ENCODE measurements at places on chromosomes 11 and 22.

DNA sequence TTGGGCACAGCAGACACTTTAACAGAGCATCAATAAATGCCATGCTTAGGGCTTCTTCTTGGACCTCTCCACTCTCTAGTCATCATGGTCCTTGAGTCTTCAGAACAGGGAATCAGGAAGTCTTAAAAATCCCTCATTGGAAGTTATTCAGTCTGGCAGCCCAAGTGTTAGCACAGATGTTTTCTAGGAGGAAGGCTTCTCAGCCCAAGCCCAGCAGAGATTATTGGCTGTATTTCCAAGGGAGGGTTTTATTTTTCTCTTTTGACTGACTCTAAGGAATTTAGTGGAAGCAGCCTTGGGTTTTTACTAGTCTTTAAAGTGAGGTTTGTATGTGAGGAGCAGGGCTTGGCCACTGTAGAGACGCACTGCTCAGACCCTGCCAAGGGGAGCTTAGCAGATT, 41.9 kb downstream of the CEP164 start:
- DNase-seq, result no peak

GRCh38 chr22:49995041-49995360, 17.6 kb downstream of the IL17REL start:
- no peak for DNase-seq

DNA sequence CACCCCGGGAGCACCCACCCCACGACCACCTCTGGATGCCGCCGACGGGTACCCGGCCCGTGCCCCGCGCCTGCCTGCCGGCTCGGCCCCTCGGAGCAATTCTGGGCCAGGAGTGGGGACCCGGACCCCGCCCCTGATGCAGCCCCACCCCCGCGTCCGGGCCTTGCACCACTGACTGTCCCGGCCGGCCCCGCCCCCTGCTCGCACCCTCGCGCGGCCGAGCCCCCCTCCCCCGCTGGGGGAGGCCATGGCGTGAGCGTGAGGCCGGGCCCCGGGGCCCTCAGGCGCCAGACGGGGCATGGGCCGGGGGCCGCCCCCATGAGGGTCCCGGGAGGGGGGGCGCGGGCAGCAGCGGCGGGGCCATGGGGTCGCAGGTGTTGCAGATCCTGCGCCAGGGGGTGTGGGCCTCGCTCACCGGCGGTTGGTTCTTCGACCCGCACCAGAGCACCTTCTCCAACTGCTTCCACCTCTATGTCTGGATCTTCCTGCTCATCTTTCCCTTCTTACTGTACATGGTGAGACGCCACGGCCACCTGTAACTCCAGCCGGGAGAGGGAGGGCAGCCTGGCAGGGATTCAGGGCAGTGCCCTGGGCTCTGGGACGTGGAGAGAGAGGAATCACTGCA, 486 bp downstream of the PCNX3 start:
- DNase-seq, result no peak

GRCh38 chr11:126930091-126930841, 70.3 kb downstream of the KIRREL3 start:
- DNase-seq, result no peak

DNA sequence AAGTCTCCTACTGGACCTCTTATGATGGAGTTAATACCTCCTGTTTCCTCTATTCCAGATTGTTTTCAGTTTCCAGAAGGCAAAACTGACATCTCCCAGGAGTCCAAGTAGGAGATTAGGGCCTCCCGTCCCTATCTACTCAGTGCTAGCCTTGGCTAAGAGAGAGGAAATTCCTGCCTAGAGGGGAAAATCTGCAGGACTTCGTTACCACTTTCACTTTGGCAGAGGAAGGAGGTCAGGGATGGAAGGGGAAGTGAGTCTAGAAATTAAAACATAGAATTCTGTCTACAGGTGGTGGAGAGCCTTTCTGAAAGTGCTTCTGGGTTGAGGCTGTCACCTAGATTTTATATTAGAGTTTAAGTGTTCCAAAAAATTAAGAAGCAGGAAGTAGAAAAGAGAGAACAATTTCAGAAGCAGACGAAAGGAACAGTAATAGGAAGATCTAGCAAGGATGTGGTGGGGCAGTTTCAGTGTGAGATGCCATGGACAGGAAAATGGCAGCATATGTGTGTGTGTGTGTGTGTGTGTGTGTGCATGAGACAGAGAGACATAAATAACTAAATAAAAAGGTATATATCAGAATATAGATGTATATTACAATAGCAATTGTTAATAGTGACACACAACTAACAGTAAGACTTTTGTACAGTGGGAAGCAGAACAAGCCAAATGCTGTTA, 2.4 kb upstream of the TRIM68 start:
- DNase-seq, result no peak

DNA sequence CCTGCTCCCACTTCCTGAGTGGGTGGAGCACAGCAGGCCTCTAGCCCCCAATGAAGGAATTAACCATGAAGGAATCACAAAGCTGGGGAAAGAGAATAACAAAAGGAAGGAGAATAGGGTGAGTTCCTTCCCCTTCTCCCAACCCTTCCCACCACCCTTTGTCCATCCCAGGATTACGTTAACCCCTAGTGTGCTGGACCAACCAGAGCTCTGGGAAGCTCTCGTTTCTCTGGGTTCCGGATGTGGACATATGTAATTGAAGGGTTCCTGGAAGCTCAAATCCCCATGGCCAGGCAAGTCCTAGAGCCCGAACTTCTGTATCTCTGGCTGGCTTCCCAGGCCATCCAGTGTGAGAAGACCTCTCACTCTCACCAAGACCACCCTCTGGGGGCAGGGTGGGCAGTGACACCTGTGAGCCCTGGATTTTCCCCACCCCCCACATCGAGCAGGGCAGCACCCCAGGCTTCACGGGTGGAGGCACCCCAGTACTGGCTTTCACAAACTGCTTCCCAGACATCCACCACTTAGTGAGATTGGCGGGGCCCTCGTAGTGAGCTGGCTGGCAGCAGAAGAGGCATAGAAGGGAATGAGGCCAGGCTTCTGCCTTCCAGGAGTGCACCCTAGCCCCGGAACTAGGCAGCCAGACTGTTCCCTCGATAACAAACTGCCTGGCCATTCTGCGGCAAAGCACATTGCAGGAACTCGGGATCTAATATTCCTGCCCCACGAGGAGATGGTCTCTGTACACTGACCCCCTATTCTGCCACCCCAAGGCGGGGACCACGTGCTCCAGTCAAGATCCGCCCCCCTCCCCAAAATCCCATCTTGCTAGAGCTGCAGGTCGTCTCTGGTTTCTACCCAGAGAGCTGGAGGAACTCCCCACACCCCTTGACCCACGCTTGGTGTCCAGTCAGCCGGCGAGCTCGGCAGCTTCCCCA, 2.1 kb downstream of the NECTIN1 start:
- no peak for DNase-seq

DNA sequence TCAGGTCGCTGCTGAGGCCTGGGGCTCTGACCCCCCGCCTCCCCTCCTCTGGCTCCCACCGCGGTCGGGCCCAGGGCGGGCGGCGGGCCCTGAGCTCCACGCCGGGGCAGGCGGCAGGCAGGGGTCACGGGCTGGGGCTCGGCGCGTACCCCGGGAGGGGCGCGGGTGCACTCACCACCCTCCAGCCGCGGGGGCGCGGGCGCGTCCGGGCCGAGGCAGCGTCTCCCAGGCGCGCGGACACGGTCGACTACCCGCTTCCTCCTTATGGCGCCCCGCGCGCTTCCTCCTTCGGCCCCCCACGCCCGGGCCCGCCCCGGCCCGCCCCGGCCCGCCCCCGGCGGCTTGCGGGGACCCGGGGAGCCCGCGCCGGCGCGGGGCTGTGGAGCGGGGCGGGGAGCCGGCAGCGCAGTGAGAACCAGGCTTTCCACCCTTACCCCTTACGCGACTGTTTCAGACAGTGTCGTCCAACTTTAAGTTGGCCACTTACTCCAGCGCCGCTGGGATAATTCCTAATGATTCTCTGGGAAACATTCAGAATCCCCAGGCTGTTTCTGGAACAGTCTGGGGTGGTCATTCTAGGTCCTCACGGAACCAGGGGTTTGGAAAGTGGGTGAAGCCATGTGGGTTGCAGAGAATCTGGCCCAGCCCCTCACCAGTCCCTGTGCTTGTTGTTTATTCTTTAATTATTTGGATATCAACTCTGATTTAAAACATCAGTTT, at the start of gene BID:
BID (minus strand) TSS at position 264 of the 720 bp plus-strand sequence. CDS start 24,353 bp downstream, outside the sequence.
- DNase-seq, result peak; percentile 54

DNA sequence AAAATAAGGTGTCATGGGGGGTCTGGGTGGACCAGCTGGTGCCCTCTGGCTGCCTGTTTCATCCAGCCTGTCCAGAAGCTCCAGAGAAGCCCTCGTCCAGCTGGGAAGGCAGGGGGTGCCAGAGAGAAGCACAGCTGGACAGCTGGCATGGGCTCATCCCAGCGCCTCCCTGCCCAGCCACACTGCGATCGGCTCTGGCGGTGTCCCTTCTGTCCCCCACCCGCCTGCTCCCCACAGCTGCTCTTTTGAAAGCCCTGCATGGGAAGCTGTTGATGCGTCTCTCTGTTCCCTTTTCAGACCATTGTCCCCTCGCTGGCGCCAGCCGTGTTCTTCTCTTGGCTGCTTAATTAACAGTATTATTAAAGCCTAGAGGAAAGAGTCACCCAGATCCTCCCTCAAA, 86.5 kb downstream of the MN1 start:
- DNase-seq, result no peak

DNA sequence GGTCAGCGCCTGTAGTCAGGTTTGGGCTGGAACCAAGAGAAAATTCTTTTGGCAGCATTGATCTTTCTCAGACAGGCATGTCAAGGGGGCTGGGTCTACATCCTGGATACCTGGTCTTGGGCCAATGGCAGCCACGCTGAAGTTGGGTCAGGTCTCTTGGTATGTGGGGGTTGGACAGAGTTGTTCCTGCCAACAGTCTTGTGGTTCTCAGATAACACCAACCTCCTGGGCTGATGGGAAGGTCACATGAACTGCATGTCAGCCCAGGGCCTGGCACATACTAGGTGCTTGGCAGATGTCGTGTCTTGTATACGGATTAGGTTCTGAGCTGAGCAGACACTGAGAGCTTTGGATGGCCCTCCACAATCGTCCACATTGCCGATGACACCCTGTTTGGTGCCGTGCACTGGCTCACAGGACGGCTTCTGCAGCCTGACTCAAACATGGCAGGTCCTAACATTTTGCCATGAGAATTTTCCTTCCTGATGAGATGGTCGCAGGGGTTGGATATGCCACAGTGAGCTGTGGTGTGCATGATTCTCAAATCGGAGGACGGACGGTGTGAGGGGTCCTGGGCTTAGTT, 42.0 kb downstream of the FBLN1 start:
- no peak for DNase-seq

- DNase-seq, result no peak
Measured at GRCh38 chr11:11311169-11311568, 41.9 kb downstream of the CSNK2A3 start.

GRCh38 chr11:70226967-70227366, 23.9 kb downstream of the FADD start:
- DNase-seq, result no peak

GRCh38 chr11:96112192-96113128, 188.6 kb upstream of the MTMR2 start:
- DNase-seq, result no peak

- no peak for DNase-seq
Measured at GRCh38 chr11:86698639-86699038, 26.2 kb upstream of the ME3 start.

GRCh38 chr11:73239111-73239521, 21.0 kb downstream of the P2RY2 start:
- no peak for DNase-seq

- DNase-seq, result no peak
Measured at GRCh38 chr22:28904211-28904896, 21.0 kb downstream of the ZNRF3 start.

DNA sequence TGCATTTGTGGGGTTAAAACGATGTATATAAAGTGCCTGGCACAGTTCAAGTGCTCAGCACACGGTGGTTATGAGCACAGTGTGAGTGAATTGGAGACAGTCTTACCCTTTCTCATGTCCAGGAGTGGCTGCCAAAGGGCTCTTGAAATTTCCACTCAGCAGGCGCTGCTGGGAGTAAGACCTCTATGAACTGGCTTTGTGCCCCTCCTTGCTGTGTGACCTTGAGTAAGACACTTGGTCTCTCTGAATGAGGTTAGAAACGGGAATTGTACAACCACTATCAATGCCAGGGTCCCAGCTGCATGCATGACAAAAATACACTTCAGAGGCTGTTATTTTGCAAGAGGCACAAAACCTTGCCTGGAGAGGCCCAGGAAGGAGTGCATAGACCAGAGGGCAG, 86.6 kb downstream of the TSPAN18 start:
- peak; percentile 69 for DNase-seq

DNA sequence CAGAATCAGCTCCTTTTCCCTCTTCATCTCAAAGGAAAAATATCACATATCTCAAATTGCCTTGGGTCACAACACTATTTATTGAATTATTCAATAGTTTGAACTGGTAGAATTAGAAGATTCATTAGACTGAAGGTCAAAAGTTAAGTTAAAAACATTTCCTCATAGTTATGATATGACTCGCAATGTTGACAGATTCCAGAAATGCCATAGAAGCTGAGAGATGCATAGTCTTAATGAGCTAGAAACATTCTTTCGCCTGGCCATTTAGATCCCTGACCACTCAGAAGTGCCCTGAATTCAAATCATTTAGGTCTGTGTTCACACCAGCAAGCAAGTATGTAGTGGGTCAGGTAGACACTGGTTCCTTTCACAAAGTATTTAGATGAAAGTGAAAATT, 44.4 kb downstream of the FAT3 start:
- DNase-seq, result no peak

- DNase-seq, result no peak
Measured at GRCh38 chr11:91382946-91383345, 841.7 kb upstream of the FAT3 start.

DNA sequence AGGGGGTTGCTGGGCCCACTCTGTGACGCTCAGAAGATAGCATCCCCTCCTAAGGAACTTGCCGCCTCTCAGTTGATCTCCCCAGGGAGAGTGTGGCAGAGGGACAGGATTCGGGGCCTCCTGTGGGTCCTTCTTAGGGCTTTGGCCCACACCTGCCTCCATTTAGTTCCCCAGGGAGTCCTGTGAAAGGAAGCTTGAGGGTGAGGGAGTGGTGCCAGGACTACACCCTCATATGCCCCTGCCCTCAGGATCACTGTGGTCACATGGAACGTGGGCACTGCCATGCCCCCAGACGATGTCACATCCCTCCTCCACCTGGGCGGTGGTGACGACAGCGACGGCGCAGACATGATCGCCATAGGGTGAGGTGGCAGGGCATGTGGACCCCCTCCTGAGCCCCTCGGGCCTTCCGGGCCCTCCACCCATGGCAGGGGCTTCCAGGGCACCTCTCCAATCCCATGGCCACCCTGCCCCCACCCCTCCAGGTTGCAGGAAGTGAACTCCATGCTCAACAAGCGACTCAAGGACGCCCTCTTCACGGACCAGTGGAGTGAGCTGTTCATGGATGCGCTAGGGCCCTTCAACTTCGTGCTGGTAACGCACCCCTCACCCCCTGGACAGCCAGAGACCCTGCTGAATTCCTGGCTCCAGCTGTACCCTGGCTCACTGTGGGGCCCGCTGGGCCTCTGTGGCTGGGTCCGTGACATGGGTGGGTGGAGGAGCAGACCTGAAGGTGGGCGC, 3.5 kb downstream of the INPP5J start:
- no peak for DNase-seq

- DNase-seq, result no peak
Measured at GRCh38 chr11:13223112-13223511, 54.5 kb upstream of the BMAL1 start.

DNA sequence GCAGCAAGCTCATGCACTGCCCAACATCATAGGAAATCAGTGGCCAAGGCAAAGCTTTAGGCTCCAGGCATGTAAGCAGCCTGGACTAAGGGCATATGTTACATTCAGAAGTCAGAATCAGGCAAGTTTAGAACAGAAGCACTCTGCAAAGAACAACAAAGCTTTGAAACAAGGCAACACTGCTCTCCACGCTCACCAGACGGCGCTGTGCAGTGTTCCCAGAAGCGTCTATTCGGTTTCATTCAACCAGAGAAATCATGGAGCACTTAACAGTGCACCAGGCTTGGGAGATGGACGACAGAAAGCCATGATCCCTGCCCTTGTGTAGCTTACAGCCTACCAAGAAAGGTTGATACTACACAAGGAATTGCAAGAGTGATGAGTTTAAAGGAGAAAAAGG, 555.8 kb downstream of the BUD13 start:
- DNase-seq, result peak; percentile 50

Data from cerebellum (tissue), 4 donors.